ENCODE measurements at places on chromosomes 12 and 14.

DNA sequence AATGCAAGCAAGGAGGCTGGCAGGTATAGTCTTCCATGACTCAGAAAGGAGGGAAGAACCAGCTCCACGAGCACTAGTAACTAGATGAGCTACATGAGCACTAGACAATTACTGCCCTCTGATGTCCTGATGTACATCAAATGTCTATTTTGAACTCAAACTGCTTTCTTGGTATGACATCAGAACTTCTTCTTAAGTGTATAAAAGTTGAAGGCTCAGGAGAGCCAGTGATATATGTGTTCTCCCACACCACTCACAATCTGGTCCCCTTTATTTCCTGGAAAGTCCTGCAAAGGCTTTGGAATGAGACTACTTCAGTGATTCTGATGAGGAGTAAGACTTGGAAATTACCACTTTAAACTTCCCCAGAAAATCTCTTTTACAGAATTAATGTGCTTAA is 18.5 kb upstream of the DHRS7 start:
- peak; percentile 31 for DNase-seq

DNA sequence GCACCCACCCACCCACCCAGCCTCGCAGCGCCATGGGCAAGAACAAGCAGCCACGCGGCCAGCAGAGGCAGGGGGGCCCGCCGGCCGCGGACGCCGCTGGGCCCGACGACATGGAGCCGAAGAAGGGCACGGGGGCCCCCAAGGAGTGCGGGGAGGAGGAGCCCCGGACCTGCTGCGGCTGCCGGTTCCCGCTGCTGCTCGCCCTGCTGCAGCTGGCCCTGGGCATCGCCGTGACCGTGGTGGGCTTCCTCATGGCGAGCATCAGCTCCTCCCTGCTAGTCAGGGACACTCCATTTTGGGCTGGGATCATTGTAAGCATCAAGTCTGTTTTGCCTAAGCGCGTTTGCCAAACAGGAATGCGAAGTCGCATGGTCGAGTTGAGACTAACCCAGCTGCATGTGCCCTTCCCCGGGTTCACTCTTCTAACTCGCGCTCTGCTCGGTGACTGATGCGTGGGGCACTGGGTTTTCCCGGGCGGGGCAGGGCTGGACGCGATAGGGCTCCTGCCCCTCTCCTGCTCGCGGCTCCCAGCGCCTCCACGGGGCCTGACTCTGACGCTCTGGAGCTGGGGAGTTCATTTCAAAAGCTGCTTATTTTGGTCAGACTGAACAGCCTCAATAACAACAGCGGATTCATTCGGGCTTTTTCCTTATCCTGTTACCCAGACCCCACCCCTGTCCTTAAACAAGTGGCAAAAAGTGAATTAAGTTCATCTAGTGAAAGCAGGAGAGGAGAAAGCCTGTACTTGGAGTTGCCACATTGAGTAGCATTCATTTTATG is 458 bp downstream of the SSPN start:
- peak; percentile 54 for DNase-seq

GRCh38 chr12:15863984-15864383 is 18.2 kb upstream of the STRAP start:
- no peak for DNase-seq

DNA sequence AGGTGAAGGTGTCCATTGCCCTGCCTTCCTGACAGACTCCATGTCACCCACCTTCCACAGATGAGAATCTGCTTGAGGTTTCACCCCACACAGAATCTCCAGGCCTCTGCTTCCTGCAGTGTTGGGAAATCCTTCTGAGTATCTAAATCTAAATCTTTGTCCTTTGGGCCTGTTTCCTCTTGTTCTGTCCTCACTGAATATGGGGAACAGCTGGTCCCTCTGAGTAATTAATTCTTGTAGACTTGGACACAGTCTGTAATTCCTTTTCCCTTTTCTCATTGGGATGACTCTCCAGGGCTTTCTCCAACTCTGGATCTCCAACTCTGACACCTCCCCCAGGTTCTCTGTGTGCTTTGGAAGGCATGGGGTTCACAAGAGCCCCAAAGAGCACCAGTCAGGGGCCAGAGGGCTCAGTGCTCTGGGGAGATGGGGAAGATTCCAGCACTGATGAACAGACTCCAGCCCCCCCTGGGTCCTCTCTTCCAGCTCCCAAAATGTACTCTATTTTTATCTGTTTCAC is 2.3 kb upstream of the ACVRL1 start:
- peak; percentile 58 for DNase-seq

- no peak for DNase-seq
Observed at GRCh38 chr14:56390859-56391258, 188.7 kb upstream of the TMEM260 start.
